ENCODE measurements at places on chromosomes 16 and 17.

DNA sequence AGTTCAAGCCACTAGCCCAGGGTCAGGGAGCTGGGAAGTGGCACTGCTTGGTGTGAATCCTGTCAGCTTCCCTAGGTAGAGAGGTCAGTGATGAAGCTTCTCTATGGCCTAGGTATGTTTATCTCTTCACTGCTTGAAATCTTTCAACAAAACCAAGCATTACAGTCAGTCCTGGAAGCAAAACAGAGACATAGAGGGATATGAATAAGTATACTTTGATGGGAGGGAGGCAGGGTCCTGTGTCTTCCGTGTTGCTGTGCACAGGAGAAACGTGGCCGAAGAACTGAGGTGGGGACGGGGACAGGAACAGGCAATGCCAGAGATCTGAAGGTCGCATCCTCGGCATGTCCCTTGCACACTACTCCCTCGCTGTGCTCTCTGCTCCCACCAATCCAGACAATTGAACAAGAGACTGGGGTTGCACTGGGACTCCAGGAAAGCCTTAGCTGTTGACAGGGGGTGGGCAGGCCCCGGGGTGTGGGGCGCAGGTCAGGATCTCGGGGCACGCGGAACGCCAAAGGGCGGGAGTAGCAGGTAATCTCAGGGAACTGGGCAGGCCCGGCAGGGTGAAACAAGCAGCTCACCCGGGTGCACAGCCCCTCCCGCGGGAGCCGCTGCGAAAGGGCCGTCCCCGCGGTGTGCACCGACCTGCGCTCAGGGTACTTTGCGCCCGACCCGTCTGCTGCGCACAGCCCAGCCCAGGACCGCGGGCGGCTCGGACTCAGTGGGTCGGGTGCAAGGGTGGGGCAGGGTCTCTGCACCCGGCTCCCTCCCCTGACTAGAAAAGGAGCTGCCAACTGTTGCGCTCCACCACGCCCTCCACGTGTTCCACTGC, at the start of gene MT1H:
Gene MT1H, plus strand, starts transcription at position 810 of the 835 bp plus-strand sequence. CDS start 71 bp downstream, outside the sequence.
- no peak for DNase-seq

- no peak for DNase-seq
These were observed 393 bp downstream of the SERPINF2 start for GRCh38 chr17:1743088-1743439.

GRCh38 chr17:15266325-15267125, 1.4 kb upstream of the PMP22 start:
- DNase-seq = no peak

GRCh38 chr17:36687736-36688135, 86.4 kb downstream of the MRM1 start:
- no peak for DNase-seq

DNA sequence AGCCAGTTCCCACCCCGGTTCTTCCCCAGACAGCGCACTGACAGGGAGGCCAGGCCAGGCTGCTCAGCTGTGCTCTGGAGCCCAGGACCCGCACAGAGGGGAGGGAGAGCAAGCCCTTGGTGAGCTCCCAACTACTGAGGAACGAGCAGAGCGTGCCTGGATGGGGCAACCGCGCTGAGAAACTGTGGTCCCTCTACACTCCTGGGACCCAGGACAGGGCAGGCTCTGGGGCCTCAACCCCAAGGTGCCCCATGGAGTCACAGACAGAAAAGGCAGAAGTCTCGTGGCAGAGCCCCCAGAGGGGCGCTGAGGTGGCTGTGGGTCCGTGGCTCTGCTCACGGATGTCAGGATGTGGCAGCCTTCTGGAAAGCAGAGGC, 16.3 kb downstream of the SLX4 start:
- no peak for DNase-seq

DNA sequence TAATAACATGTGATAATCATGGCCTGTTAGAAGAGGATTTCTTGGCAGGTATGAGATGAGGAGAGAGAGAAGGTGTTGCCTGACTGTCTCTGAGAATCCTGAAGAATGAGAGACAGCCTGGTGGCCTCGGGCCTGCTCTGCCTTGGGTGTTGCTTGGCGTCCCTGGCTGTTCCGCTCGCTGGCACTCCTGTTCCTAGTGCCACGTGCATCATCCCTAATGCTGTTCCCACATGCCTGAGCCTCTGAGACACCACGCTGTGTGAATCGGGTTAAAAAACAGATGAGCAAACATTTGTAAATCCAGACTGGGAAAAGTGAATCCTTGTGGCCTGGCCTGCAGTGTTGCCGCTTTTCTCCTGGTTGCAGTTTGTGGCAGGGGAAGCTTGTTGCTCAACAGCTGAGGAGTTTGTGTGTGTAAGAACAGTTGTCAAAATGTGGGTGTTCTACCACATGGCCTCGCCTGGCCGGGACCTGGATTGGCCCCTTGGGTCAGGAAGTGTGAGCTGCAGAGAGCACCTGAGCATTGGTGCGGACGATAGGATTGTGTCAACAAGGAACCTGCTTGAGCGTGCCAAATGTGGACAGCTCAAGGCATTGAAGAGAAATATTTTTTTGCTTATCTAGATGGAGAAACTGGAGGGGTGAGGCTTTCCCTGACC, 22.0 kb downstream of the UBN1 start:
- DNase-seq = no peak

- no peak for DNase-seq
These were observed 51.6 kb downstream of the N4BP1 start for GRCh38 chr16:48558371-48558841.

DNA sequence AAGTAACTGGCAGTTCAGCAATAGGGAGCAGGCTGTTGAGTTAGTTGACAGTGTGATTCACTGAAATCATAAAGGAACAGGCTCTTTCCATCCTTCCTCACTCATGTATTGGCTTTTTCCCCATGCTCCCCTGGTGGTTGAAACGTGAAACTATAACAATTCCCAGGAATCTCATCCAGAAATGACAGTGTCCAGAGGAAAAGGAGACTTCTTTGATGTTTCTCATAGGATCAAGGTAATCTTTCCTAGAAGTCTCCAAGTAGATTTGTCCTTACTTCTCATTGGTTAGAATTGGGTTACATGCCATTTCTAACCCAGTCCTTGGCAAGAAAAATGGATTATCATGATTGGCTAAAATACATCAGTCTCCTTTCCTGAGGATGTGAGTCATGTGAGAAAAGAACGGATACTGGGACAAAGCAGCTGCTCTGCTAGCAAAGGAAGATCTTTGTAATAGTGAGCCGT, 14.4 kb downstream of the TTC19 start:
- DNase-seq = no peak

GRCh38 chr16:66175636-66176035, 190.9 kb upstream of the CDH5 start:
- DNase-seq = no peak

All from stimulated activated CD4-positive, alpha-beta T cell treated with anti-CD3 and anti-CD28 coated beads, Interleukin-2, amount 100 ng/mL, for 48 hours (primary cell).